ENCODE measurements at places on chromosomes 5 and 9.
A peak's percentile ranks its signal among the peaks of the same experiment; 100 is the strongest.

GRCh38 chr9:78430387-78430786, 133.5 kb downstream of the PSAT1 start:
- no peak for DNase-seq

DNA sequence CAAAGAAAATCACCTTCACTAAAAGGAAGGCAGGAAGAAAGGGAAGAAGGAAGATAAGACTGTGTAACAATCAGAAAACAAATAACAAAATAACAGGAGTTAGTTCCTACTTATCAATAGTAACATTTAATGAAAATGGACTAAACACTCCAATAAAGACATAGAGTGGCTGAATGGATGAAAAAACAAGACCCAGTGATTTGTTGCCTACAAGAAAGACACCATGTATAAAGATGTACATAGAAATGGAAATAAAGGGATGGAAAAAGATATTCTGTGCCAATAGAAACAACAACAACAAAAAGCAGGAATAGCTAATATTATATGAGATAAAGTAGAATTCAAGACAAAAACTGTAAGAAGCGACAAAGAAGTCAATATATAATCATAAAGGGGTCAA, 116.8 kb downstream of the LURAP1L start:
- DNase-seq = no peak

- no peak for DNase-seq
These were observed 1467.6 kb downstream of the MAT2B start for GRCh38 chr5:164972973-164973372.

GRCh38 chr5:86974955-86975354, 292.7 kb upstream of the RASA1 start:
- DNase-seq = no peak

- DNase-seq = no peak
These were observed 179.1 kb upstream of the FBXL7 start for GRCh38 chr5:15320871-15321270.

- no peak for DNase-seq
These were observed 77.8 kb downstream of the SLC38A9 start for GRCh38 chr5:55634209-55634805.

DNA sequence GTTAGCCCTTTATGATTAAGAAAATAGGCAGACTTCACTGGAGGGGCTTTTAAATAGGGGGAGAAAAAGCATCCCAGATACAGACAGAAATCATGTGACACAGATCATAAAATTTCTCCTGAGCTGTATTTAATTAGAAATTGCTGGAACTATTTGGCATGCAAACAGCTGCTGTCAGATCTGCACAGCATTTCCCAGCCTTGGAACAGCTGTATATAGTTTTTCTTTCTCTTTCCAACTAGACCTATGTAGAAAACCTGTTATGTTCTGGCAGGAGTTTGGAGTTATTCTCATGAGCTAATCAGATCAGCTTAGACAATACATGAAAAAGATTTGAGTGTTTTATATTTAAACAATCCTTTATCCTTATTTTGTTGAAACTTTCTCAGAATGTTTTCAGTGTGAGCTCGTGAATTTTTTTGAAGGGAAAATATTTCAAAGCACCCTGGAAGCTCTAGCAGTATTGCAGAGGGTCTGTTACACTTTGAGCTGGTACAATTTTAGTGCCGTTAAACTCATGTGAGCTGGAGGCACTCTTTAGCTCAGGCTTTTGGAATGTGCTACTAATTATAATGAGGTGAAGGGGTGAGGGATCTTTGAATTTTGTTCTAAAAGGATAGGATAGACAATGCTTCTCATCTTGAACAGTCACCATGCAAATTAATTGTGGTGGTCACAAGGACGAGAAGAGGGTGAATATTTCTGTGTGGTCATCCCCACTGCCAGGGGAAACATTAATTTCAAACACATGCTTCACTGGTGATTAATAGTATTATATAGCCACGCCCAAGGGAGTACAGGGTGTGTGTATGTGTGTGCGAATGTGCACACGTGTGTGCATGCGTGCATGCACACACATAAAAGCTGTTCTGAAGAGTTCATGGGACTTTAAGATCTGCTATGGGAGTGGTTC, 239.4 kb upstream of the FBXL7 start:
- no peak for DNase-seq

GRCh38 chr5:168464214-168464613, 22.1 kb upstream of the RARS1 start:
- DNase-seq = no peak

DNA sequence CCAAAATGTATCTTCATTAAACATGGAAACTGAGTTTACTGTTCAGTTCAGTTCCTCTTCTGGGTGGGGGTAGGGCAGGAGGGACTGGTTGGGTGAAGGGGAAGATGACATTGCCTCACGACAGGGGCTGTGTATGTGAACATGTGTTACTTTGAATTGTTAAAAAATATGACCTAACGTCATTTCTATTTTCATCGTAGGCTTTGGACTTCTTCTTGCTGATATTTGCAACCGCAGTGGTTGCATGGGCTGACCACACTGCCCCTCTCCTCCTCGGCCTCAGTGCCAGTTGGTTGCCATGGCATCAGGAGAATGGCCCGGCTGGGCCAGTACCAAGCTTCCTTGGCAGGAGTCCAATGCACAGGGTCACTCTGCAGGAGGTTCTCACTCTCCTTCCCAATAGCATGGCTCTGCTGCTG, 41.5 kb downstream of the HACD4 start:
- DNase-seq = no peak

- no peak for DNase-seq
These were observed 43.1 kb upstream of the GLIPR2 start for GRCh38 chr9:36093384-36093783.

GRCh38 chr5:31754741-31755675, 116.1 kb downstream of the PDZD2 start:
- DNase-seq = no peak

DNA sequence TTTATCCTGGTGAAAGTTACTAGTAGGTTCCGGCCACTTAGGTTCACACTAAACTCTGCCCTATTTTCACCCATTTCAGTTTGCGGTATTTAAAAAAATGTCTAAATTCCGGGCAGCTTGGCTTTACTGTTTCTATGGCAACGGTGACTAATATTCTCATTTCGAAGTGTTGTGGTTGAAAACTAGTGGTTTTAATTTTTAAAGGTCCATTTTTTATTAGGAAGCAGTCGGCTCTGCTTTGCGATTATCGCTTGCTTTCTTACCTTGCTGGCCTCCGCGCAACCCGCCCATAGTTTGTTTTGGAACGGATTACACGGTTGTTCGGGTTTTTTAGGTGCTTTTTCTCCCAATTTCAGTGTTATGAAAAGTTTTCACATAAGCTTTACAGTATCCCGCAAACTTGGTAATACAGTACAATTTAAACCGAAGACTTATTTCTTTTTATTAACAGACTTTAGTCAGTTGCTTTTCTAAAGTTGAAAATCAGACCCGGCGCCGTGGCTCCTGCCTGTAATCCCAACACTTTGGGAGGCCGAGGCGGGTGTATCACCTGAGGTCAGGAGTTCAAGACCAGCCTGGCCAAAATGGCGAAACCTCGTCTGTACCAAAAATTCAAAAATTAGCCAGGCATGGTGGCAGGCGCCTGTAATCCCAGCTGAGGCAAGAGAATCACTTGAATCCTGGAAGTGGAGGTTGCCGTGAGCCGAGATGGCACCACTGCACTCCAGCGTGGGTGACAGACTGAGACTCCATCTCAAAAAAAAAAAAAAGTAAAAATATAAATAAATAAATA, 1.6 kb downstream of the KDM4C start:
- DNase-seq = peak; percentile 3

DNA sequence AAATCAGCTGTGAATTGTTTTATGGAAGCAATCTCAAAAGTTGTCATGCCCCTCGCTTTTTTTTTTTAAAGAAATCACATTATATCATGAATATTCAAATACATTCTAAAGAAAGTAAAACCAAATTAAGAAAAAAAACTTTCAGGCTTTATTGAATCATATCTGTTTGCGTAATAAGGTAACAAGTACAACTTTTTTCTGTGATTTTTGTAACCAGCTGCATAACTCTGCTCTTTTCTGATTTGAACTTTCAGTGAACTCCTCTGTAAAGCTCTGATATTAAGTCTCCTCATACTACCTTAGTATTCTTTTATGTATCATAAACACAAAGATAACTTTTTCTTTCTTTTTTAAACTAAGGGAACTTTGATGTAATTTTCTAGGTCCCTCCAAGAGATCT, 65.3 kb downstream of the CWC27 start:
- no peak for DNase-seq

DNA sequence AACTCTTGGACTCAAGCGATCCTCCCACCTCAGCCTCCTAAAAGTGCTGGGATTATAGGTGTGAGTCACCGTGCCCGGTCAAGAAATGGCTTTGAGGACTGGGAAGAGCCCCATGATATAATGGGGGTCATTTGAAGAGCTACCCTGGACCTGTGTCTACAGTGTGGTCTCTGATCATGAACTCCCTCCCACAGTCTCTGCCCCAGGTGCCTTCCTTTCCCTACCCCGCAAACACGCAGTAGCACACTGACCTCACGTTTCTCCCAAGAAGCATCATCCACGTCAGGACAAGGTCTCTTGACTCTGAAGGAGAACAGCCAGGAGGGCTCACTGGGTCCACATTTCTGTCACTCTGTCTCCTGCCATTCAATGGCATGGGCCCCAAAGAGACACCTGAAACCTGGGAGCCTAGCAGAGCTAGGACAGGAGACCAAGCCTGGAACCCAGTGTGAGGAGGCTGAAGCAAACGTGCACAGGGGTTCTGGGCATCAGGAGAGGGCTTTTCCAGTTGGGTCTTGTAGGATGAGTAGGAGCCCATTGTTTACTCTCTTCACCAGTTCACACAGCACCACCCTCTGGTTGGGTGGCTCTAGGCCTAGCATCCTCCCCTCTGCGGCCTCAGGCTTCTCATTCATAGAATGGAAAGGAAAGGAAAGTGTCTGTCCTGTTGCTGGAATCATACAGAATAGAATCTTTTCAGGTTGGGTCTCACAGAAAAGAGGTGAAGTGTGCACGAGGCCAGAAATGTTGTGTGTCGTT, 23.0 kb downstream of the PRRX2 start:
- no peak for DNase-seq

DNA sequence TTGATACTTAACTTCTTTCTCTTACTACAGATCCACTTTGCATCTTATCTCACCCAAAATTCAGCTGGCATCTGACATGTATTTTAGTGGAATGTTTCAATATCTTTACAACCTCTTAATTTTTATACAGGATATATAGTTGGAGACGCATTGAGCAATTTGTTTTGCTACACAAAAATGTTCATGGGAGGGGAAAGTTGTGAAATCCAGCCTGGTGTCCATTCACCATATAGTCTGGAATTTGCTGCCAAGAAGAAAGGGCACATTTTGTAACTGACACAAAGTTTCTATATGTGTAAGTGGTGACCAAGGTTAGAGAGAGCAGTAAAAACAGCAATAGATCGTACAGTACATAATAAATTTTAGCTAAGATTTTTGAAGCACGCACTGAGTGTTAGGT, 14.0 kb upstream of the CHD1 start:
- DNase-seq = no peak

DNA sequence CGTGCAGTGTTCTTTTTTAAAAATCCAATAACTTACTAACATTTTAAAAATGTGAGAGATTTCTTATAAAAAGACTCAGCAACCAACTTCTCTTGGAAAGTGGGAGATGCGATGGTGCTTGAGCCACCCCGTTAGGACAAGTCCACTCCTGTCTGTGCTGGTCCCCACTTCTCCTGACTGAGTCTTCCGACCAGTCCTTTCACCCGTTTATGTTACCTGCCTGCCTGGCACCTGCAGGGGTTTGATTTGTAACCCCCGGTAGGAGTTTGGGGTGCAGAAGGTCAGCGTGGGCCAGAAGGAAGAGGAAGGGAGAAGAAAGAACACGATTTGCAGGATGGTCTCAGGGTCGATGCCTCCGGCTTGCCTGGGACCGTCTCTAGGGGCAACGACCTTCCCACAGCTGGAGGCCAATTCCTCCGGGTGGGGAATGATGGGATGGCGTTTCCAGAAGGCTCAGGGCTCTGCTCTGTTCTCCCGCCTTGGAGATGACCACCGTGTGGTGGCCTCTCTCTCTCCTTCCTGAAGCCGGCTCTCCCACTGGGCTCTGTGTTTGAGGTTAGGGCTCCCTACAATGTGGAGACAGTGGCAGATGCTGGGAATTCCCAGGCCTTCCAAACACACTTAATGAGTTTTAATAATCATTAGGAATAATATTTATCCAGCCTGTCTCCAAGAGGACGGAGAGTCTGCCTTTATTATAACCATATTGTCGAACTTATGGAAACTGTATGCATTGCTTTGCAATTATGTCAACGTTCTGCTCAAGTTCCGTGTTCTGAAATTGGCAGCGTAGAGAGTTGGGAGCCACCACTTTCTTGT, 14.8 kb downstream of the COL27A1 start:
- no peak for DNase-seq

- no peak for DNase-seq
These were observed 132.7 kb downstream of the GNAQ start for GRCh38 chr9:77898864-77899263.

- DNase-seq = no peak
These were observed 30.4 kb downstream of the NFX1 start for GRCh38 chr9:33320568-33321261.

DNA sequence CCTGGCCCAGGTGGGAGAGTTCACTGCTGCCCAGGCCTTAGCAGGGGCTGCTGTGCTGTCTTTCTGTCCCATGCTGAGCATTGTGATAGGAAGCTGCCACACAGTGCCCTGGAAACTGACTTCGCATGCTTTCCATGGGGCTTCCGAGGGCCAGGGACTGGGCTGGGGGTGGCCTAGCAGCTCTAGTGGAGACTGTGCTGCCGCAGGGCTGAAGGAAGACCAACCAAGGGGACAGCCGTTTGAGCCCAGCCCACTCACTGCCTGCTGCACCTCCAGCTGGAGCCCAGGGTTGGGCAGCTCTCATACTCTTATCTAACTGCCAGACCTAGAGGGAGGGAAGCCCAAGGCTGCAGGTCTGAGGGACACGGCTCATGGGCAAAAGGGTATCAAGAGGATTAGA, 79.2 kb downstream of the RGS3 start:
- no peak for DNase-seq

GRCh38 chr5:54115735-54116403, 194.5 kb downstream of the ARL15 start:
- DNase-seq = no peak

DNA sequence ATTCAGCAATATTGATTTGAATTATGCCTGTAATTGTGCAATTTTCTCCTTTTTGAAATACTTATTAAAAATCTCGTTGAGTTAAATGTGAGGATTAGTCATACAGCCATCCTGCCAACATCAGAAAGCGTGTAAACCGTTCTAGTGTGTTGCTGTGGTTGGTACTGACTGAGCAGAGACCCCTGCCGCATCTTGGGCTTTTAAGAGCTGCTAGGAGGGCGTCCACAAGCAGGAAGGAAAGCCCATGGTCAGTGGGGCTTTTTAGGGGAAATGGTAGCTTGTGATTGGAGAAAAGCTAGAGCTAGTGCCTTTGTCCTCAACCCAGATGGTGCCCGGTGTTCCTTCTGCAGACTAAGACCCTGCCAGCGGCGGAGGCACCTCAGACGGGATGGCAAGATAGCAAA, 1.3 kb downstream of the SDHA start:
- DNase-seq = no peak

- DNase-seq = no peak
These were observed 29.6 kb upstream of the LCP2 start for GRCh38 chr5:170327168-170327567.

All from effector CD8-positive, alpha-beta T cell (primary cell).